WERI-Rb-1 (cell line): ENCODE measurements at places on chromosomes 5 and 9.
A peak's percentile ranks its signal among the peaks of the same experiment; 100 is the strongest.

- DNase-seq = no peak
These were observed 49.2 kb downstream of the EBF1 start for GRCh38 chr5:159050316-159051143.

DNA sequence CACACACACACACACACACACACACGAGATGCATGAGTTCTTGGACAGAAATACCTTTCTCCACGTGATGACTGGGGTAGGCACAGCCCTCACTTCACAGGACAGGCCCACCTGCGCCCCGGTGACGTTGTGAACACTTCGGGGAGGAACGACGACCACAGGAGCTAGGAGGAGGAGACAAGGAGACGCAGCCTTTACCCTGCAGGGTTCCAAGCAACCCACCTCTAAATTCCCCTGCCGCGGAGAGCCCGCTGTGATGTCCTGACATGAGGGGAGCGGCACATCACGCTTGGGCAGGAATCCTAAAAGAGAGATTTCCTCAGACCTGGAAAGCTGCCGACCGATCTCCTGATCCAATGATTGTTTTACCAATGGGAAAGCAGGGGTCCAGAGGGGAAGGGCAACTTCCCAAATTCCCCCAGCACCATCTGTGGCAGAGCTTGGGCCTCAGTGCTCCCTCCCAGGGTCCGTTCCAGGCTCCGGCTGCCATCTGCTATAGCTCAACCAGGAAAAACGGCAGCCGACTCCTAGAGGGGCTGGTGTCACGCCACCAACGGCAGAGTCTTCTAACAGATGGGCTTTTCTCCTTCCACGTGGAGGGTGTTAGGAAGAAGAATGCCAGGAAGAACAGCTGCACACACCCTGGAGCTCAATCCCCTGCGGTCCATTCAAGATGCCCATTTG, 10.1 kb downstream of the IGFBPL1 start:
- peak; percentile 83 for DNase-seq

- DNase-seq = no peak
These were observed 33.3 kb upstream of the SPRY4 start for GRCh38 chr5:142358121-142358520.

DNA sequence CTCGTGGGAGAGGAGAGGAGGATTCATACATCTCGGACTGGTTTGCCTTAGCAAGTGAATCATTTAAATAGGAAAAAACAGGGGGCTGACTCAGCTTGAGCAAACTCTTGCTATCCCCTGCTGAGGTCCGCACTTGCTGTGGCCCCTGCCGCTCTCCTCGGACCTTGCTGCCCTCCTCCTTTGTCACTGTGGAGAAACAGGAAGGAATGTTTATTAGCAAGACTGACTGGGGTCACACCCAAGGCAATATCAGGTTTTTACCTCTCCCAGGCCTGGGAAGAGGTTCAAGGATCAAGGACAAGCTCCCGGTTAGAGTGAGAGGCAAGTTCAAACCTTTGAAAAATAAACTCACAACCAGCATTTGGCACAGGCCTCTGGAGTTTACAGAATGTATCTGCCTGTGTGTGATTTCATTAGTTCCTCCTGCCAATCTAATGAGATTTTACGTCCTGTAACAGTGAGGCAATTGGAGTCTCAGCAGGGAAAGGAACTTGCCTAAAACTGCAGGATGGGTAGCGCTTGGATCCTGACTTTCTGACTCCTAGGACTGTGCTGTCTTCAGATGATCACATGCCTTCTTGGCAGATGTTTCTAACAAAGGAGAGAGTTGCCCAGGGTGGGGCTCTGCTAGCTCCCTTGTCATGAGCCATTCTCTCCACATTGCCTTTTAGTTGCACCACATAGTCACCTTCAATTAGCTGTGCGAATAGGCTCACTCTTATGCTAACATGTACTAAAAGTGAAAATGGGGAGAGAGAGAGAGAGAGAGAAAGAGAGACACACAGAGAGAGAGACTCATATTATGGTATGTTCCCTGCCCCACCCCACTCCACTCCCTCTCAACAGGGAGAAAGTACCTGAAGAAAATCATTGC, 108.6 kb upstream of the CDKN2B start:
- DNase-seq = no peak

- no peak for DNase-seq
These were observed 24.0 kb downstream of the NME5 start for GRCh38 chr5:138115254-138115653.

GRCh38 chr9:76798527-76798926, 34.3 kb downstream of the PCA3 start:
- DNase-seq = no peak

GRCh38 chr5:2755681-2756171, 4.2 kb upstream of the IRX2 start:
- no peak for DNase-seq

GRCh38 chr5:77599679-77600078, 38.8 kb downstream of the OTP start:
- no peak for DNase-seq

DNA sequence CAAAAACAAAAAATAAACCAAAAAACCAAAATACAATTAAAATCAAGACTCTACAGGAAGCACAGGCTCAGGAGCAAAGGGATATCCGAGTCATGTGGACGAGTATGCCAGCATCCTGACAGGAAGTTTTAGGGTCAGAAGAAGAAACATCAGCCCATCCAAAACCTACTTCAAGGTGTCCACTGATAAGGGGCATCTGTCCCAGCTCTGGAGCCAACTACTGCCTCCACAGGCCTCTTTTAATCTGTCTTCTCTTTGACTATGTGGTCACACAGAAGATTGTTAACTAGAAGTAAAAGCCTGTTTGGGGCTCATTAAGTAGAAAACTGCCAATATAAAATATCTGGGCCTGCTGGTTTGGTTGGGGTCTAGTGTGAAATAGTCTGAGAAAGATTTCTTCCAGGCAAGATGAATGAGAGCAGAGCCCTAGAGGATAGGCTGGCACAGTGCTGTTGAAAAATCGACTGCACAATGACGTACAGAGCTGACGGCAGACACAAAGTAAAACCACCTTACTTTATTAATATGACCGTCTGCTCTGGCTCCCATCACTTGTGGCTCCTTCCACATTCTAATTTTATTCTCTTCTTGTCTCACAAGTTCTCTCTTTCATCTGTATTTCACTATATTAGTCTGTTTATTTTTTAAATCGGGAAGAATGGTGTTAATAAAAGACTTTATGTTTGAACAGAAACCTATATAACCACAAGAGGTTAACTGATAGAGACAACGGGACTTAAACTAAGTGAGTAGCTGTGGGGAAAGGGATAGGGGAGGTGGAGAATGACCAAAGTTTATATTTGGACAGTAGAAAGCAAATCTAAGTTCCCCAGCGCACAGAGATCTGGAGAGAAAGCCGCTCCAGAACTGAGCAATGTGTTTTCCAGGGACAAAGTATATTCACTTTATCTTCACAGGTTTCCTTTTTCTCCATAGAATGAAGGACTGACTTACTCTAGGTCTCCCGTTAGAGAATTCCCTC, 22.9 kb upstream of the MSH3 start:
- DNase-seq = no peak

DNA sequence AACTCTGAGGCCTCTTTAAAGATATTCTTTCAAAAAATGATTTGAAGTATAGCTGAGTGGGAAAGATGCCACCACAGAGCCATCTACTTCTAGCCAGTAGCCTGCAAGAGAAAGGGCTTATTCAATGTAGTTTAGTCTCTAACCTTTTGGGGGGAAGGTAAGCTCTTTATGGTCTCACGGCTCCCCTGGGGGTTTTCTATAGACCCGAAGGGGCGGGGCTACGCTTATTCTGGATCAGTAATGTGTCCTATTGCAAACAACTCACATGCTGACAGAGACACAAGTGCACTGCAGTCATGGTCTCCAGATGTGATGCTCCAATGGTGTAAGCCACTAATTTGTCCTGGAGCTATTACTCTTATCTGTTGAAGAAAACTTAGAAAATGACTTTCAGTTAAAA, 53.4 kb upstream of the RPS23 start:
- no peak for DNase-seq

- DNase-seq = no peak
These were observed 21.6 kb downstream of the LNPEP start for GRCh38 chr5:96957254-96958049.

DNA sequence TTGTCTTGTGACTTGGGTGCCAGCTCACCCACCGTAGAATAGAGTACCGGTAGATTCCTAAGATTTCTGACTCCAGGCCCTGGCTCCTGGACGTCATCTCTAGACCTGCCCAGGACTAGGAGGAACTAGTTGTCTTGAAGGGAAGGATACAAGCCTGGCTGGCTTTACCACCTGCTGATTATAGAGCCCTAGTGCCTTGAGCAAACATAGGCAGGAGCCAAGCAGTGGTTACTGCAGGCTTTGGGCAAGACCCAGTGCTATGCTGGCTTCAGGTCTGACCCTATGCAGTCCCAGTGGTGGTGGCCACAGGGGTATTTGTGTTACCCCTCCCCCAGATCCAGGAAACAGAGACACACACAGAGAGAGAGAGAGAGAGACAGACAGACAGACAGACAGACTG, 606.2 kb downstream of the PDE4D start:
- no peak for DNase-seq

DNA sequence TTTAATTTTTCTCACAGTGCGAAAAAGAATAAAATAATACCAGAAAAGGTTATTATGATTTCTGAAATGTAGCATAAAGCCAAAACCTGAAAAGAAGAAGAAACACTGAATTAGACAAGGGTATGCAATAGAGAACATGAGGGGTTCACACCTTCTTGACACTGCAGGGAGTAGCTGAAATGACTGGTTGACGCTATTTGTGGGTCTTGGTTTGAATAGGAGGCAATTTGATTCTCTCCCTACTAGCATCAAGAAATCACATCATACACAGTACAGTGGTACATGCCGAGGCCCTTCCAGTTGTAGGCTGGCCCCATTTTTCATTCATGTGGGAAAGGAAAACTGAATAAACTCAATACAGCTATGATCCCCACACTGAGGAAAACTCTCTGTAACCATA, 68.6 kb downstream of the NR3C1 start:
- DNase-seq = no peak

GRCh38 chr5:132877938-132878337, 4.5 kb downstream of the LEAP2 start:
- no peak for DNase-seq

DNA sequence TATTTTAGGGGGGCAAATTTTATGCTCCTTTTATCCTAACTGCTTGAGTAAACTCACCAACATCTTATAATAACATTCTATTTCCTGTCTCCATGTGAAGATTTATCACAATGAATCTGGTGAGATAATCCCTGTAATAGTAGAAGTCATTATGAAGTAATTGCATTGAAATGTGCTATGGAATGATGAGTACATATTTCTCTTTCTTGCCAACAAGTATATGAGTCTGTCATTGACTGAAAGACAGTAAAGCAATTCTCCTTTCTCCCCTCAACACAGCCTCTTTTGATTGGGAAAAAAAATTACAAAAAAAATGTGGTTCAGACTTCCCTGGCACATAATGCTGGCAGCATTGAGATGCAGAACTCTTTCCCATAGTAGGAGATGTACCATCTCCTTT, 459.2 kb upstream of the RGMB start:
- no peak for DNase-seq

DNA sequence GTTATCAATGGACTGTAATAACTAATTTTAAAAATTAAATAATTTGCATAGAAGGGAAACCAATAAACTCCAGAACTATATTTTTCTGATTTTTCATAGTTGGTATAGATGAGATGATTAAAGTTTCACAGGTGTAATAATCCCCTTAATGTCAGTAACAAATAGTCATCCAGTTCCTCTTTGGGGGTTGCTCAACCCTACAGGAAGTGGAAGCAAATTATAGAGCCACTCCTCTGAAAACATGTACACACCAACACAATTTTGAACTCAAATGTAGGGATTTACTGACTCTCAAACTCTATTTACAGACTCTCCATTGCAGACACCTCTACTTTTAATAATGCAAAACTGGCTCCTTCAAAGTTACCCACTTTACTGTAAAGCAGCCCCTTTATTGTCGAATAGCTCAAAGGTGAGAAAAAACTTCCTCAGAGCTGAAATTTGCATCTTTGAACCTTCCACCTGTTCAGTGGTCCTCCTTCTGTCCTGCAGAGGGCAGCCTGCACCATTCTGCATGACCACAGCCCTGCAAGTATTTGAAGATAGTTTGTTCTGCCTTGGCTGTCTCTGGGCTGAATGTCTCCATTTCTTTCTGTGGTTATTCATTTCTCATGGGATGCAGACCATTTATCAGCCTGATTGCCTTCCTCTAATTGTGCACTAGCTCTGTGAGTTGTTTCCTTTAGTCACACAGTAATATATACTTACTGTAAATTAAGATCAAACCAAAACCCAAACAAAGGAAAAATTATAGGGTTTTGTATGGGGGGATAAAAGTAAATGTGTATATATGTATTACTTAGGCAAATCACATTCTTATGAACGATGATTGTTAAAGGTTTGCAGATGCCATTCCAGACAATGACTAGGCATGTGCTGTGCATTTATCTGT, 383.2 kb upstream of the SGCD start:
- peak; percentile 73 for DNase-seq

- no peak for DNase-seq
These were observed 166.8 kb downstream of the PSAT1 start for GRCh38 chr9:78463750-78464149.

- DNase-seq = no peak
These were observed 40.7 kb downstream of the CXXC5 start for GRCh38 chr5:139688751-139689372.

GRCh38 chr9:109156708-109157107, 10.3 kb downstream of the FRRS1L start:
- DNase-seq = no peak

DNA sequence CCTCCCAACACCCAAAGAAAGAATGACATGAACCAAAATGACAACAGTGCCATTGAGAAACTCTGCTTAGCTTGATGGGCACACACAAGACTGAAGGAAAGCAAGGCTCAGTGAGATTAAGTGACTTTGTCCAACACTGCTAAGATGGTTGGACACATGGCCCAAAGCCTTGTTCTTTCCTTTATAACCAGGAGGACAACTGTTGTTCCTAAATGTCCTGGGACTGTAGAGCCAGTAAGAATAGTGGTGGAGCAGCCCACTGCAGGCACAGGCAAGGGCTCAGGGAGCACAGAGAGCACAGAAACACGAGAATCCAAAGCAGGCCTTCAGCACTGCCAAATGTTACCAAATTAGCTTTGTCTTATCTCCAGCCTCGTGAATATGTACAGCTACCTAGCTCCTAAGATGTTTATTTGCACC, 3.9 kb downstream of the ACTL7A start:
- no peak for DNase-seq

DNA sequence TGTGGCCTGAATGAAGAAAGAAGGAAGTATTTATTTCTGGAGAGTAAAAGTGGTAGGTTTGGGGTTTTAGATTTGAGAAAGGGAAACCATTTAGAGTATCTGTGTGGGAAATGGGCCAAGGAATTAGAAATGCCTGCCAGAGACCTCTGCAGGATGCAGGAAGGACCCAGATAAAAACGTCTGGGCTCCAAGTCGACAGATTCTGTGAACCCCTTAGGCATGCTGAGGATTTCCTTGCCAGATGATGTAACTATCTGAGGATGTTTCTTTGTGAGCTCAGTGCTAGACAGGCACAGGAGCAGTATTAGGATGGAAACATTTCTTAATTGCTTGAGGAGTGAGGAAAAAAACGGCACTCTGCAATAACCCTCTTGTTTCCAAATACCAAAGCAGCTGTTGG, 251.8 kb upstream of the DMRT1 start:
- no peak for DNase-seq

GRCh38 chr9:82961504-82962125, 101.3 kb downstream of the RASEF start:
- peak; percentile 83 for DNase-seq
